NCI-H2081 treated with DMSO at 0.1 percent for 48 hours (cell line): ENCODE measurements at places on chromosomes 16 and 17.

- DNase-seq: no peak
Measured at GRCh38 chr16:15949210-15950160, at the start of gene ABCC1. ABCC1 (plus strand) TSS chr16:15949616; CDS start chr16:15949752, 136 bp downstream.

GRCh38 chr16:35215287-35215686 lies 1755.9 kb downstream of the TP53TG3F start:
- DNase-seq: no peak

GRCh38 chr17:1188812-1189504 lies 9.2 kb upstream of the ABR start:
- no peak for DNase-seq

- DNase-seq: no peak
Measured at GRCh38 chr16:17389384-17389783, 81.4 kb downstream of the XYLT1 start.

DNA sequence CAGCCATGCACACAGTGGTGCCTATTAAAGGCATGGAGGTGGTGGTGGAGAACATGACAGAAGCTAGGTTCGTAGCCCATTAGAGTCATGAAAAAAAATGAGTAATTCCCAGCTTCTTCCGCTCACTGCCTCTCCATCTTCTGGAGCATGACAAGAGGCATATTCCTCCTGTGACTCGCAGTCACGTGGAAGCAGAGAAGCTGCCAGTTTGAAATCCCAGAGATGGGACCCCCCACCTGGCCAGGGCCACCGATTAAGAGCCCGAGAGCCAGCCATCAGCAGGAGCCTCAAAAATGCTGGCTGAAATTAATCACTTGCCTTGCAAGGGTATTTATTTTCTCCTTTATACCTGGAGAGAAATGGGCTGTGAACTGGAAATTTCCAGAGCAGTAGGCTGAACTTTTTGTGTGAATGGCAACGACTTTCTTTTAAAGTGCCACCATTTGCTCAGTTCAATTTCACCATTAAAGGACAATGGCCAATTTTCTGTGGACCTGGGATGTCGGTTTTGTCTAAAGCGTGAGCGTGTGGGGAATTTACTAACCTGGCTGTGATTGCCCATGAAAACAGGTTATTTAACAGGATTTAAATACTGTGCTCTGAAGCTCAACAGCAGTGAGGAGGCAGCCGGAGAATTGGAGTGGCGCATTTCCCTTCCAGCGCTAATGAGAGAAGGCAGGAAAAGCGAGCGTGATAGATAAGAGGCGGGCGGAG lies 189.7 kb upstream of the SDK2 start:
- DNase-seq: no peak

DNA sequence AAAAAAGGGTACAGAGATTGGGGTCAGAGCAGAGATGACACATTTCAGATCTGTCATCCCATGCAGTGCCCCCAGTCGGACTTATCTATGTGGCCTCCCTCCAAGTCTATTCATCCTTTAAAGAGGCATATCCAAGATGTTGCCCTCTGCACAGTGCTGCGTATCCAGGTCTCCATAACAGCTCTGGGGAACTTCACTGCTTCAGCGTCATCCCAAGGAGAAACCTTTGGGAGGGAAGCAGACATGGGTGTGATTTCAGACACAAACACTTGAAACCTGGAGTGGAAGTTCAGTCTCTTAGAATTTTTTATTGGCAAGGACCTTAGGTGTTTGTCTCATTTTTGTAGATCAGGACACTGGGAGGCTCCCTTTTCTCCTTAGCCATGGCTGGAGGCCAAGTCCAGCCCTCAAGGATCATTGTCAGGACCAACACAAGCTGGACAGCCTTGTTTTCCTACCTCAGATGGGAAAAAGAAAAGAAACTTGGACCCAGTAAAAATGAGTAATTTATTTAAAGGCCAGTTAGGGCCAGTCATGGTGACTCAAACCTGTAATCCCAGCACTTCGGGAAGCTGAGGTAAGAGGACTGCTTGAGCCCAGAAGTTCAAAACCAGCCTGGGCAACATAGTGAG lies 23.9 kb upstream of the NLK start:
- DNase-seq: no peak

DNA sequence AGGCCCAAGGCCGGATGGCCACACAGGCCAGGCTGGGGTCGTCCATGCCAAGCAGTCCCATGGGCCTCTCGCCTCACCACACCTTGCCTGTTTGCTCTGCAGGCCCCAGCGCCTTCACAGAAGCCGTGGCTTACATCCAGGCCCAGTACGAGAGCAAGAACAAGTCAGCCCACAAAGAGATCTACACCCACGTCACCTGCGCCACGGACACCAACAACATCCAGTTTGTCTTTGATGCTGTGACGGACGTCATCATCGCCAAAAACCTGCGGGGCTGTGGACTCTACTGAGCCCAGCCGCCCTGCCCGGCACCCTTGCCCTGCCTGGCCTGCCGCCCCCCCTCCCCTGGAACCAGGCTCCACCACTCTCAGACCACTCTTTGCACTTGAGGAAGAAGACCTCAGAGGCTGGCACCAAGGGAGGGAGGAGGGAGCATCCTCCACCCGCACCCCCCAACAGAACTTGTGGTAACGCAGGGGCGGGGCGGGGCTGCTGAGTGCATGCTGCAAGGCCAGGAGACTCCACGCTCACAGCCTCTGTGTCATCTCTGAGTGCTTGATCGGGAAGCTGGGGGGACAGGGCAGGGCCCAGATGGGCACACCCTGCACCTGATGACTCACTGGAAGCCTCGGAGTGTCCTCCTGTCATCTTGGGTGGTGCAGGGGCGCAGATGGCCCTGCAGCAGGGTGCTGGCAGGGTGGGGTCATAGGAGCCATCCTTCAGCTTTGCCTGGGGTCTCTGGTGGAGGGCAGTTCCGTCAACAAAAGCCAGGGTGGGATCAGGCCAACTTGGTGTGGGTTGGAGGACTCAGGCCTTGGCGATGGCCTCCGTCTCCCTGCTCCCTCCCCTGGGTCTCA lies 81.5 kb downstream of the AMFR start:
- no peak for DNase-seq

- no peak for DNase-seq
Measured at GRCh38 chr17:69943058-69943457, 132.0 kb upstream of the KCNJ16 start.

GRCh38 chr17:79463421-79464317 lies 147.2 kb downstream of the RBFOX3 start:
- no peak for DNase-seq
